Stomach (tissue), 19 donors: ENCODE measurements at places on chromosomes 7 and 10. TPM values are rescaled to one million over a fixed set of nuclear protein-coding genes. Genes with fewer than 3 reads are reported as not detected.

Gene TLX1
- not detected for polyA plus RNA-seq

Gene ATE1
- 9.2 TPM for polyA plus RNA-seq

Gene EEPD1
- 14.8 TPM for polyA plus RNA-seq

Gene CABCOCO1
- 0.30 TPM for polyA plus RNA-seq

Gene CYP2C19
- 0.46 TPM for polyA plus RNA-seq

Gene RPP38
- 22.3 TPM for polyA plus RNA-seq

Gene TAS2R41
- polyA plus RNA-seq = not detected

Gene SPOCK2
- polyA plus RNA-seq = 2.7 TPM
